BJ (cell line): ENCODE measurements at places on chromosomes 7 and 10.
A peak's percentile ranks its signal among the peaks of the same experiment; 100 is the strongest.

DNA sequence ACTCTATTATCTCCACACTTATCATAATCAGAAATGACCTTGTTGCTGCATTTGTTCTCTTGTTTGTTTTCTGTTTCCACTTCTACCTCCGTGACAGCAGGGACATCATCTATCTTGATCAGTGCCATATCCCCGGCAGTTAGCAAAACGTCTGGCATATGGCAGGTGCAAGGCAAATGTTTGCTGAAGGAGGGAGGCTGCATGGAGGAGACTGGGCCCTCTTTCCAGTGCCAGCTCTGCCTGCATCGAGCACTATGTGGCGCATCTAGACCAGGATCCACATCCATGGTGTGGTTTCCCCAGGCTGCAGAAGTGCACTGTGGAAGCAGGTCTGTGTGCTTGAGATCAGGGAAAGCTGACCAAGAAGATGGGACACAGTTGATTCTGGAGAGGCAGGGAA is 181.2 kb downstream of the KCNMA1 start:
- DNase-seq = no peak

GRCh38 chr7:75049817-75050216 is 23.8 kb downstream of the RCC1L start:
- no peak for DNase-seq

- no peak for DNase-seq
These were observed 3.0 kb downstream of the PCLO start for GRCh38 chr7:83159731-83160130.

DNA sequence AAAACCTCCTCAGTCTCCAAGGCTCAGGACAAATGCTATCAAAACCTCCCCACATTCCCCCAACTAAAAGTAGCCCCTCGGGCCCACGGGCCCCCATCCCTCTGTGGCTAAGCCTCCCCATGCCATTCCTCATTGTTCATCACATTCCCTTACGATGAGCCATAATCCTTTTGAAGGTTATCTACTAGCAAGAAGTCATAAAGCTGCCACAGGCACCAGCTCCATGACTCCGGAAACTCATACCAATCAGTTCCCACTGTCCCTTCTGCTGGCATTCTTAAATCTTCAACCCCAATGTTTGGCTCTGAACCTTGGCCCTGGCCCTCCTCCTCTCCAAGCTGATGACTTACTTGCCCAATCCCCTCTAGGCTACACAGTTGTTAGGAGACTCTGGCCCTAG is 19.4 kb upstream of the TM9SF3 start:
- no peak for DNase-seq

DNA sequence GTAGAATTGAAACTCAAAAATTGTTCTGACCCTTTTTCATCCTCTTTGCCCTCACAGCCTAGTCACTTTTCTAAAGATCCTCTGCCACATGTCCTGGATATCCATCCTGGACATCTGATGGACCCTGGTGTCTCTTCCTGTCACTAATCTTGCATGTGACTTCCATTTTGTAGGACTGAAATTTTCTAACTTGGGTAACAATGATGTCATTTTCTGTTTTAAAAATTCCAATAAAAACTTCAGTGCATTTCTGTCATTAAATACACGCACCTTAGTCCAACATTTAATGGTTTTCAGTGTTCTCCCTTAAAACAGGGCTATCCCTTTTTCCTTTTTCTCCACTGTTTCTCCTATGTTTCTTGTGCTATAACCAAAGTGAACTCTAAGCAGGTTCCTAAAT is 684.9 kb upstream of the ANKRD30A start:
- no peak for DNase-seq

DNA sequence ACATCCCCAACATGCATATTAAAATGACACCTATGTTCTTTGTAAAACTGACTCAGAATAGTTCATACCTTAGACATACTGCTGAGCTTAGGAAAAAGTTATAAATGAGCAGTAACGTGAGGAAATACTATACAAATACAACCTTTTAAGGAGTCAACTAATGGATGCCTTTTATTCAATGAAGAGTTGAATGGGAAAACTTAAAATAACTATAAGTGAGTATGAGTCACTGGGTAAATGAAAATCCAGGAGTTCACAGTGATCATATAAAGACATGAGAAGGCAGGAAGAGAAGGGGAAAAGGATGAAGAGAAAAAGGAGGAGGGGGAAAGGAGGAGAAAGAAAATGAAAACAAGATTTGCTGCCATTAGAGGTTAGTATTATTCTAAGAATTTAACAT is 157.8 kb upstream of the PCDH15 start:
- no peak for DNase-seq

DNA sequence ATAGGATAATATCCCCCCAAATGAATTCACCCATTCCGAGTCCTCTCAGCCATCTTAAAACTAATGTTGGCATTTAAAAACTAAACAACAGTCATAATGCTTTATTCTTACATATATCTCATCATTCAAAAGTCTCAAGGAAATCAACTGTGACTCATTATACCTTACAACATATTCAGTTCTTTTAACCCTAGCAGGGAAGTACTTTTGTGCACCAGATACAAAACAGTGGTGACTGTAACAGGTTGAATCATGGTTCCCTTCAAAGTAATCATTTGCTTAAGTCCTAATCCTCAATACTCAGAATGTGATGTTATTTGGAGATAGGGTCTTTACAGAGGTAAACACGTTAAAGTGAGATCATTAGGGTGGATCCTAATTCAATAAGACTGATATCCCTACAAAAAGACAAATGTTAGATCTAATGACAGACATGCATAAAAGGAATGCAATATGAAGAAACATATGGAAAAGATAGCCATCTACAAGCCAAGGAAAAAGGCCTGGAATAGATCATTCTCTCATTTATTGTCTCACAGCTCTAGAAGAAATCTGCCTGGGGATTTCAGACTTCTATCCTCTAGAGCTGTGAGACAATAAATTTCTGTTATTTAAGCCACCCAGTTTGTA is 42.3 kb downstream of the RELN start:
- DNase-seq = no peak

GRCh38 chr7:84228526-84228925 is 33.9 kb upstream of the SEMA3A start:
- DNase-seq = no peak

DNA sequence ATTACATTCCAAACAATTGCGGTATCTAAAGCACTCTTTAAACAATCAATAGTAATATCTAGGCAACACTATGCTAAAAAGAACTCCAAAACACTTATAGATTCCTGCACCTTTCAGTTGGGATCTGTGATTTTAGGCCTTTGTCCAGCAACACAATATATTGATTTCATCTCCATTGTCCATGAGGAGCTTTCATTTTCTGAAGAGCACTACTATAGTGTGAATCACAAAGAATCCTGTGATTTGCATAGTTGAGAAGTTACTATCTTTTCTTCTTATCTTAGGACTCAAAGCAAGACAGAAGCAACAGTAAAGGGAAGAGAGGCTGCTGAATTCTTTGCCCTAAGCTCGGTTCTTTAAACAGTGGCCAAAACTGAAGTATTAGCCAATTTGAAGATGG is 846.8 kb downstream of the IPMK start:
- no peak for DNase-seq

GRCh38 chr7:69426705-69427104 is 171.6 kb upstream of the AUTS2 start:
- no peak for DNase-seq

DNA sequence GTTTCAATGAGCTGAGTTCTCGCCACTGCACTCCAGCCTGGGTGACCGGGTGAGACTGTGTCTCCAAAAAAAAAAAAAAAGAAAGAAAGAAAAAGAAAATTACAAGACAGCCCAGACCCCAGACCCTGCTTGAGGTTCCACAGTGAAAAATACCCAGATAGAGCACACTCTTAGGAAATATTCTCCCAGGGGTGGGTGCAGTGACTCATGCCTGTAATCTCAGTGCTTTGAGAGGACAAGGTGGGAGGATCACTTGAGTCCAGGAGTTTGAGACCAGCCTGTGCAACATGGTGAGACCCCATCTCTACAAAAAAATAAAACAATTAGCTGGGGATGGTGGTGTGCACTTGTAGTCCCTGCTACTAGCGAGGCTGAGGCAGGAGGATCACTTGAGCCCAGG is 41.1 kb upstream of the GTF2IRD1 start:
- DNase-seq = no peak

DNA sequence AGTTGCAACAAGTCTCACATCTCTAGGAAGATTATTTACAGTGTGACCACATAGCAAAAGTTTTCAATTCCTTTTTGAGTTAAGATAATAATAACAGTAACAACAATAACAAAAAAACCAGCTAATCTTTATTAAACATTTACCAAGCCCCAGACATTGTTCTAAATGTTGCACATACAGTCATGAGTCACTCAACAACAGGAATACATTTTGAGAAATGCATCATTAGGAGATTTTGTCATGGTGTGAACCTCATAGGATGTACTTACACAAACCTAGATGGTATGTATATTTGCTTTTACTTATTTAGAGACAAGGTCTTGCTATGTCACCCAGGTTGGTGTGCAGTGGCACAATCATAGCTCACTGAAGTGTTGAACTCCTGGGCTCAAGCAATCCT is 52.0 kb downstream of the SPAM1 start:
- DNase-seq = no peak

- peak; percentile 89 for DNase-seq
These were observed 8.3 kb upstream of the SMKR1 start for GRCh38 chr7:129494041-129494440.

- no peak for DNase-seq
These were observed 849.7 kb downstream of the KCNMA1 start for GRCh38 chr10:76787746-76788451.

GRCh38 chr10:26327811-26328210 is 110.3 kb upstream of the APBB1IP start:
- DNase-seq = no peak

GRCh38 chr7:12690041-12690878 is 2.8 kb downstream of the ARL4A start:
- no peak for DNase-seq

GRCh38 chr7:25949736-25950487 is 202.1 kb upstream of the NFE2L3 start:
- no peak for DNase-seq

- no peak for DNase-seq
These were observed 56.5 kb downstream of the CTTNBP2 start for GRCh38 chr7:117816727-117817126.

GRCh38 chr7:107788662-107789061 is 14.4 kb downstream of the SLC26A3 start:
- no peak for DNase-seq

DNA sequence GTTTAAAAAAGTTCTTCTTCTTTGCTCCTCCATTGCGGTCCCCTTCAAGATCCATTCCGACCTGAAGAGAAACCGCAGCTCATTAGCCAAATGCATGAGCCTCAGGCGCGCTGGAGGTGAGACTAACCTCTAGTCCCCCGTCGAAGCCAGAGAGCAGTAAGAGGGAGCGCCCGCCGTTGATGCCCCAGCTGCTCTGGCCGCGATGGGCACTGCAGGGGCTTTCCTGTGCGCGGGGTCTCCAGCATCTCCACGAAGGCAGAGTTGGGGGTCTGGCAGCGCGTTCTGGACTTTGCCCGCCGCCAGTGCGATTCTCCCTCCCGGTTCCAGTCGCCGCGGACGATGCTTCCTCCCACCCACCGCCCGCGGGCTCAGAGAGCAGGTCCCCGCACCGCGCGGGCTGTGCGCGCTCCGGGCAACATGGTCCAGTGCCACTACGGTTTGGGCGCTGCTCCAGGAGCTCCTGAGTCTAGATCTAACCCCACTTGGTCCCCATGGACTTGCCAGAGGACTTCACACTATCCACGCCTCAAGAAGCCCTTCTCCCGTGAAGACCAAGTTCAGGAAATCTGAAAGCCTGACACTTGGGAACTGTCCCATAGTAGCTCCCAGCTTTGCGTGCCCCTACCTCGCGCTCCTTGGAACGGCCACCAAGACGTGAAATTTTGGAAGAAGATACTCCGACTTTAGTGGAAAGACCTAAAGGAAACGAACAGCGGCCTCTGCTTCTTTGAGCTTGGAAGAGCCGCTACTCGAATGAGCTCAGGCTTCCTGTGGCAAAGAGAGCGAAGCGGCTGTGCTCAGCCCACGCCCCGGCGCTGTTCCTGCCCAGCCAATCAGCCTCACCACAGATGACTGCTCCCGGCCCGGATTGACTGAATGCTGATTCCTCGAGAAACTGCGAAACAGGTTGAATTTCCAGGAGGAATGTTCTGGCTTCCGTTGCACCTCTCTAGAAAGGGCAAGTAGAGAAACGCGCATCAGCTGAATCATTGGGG is at the start of gene ABCB1:
Gene ABCB1, minus strand, starts transcription at position 755 of the 995 bp plus-strand sequence. Its CDS starts 700 bp downstream, at position 55.
- DNase-seq = no peak

GRCh38 chr10:51747216-51747615 is 47.8 kb upstream of the CSTF2T start:
- DNase-seq = no peak
